ENCODE measurements at places on chromosomes 11 and 22.
A peak's percentile ranks its signal among the peaks of the same experiment; 100 is the strongest.

GRCh38 chr11:122162095-122162494 is 46.1 kb upstream of the BLID start:
- no peak for DNase-seq

GRCh38 chr11:28104984-28105383 is 3.0 kb downstream of the KIF18A start:
- no peak for DNase-seq

- no peak for DNase-seq
These were observed 15.3 kb downstream of the PTPN5 start for GRCh38 chr11:18776324-18776723.

- DNase-seq = no peak
These were observed 172.4 kb upstream of the C11orf87 start for GRCh38 chr11:109249597-109249996.

DNA sequence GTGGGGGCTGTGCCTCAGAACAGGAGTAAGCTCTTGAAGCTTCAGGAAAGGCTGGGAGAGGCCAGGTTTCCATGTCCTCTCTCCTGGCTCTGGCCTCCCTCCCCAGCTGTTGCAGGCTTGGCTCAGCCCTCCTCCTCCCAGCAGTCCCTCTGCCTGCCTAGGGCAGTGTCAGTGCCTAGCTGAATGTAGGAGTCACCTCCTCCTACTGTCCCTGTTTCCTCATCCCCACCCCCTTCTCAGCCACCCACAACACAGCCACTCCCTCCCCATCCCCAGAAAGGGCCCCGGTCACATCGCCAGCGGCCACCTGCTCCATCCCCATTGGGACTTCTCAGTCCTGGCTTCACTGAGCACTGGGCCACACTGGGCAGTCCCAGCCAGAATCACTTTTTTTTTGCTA is 2.9 kb upstream of the FBLN1 start:
- no peak for DNase-seq

DNA sequence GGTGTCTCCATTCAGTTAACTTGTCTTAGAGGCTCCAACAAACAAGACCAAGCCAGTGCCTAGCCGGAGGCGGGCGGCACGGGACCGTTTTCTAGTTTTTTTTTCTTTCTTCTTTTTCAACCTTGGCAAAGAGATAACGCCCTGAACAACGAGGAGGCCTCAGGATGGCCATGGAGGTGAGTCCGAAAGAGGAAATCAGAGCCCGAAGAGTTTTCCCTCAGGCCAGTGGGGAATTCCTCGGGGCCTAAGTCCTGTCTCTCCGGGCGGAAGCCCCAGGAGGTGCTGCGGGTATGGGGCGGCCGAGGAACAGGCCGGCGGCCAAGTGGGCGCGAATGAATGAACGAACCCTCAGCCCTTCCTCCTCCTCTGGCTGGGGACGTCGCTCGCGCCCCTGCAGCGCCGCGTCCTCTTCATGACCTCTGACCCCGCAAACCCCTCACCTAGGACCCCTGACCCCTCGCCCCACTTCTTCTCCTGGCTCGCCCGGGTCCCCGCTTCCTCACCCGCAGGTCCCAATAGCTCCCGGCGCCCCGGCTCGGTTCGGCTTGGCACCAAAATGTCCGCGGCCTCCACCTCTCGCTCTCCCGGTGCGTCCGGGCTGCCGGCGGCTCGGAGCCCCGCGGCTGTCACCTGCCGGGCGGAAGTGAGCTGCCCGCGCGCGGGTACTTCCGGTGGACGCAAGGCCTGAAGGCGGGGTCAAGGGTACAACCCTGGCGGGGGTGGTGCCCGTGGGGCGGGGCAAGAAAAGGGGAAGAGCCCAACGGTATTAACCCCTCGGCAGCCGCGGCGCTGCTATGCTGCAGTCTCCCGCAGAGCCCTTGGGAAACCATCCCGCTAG is at the start of gene AP1B1:
AP1B1 (minus strand) TSS at position 650 of the 838 bp plus-strand sequence. CDS start 21,327 bp downstream, outside the sequence.
- DNase-seq = peak; percentile 67

DNA sequence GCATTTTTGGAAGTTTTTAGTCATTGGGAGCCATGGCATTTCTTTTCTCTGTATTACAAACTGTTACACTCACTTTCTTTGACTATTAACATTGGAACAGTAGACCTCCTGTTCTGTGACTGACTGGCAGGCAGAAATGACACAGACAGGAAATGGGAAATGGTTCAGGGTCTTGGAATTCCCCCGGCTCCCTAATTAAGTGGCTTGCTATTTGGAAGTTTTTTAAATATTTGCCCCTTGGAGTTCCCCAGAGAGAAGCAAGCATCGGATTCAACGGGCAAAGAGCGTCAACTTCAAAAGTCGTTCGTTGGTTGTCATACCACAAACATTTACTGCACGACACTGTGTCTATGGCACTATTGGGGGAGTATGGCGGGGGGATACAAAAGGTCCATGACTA is 1.1 kb upstream of the BIRC2 start:
- no peak for DNase-seq

DNA sequence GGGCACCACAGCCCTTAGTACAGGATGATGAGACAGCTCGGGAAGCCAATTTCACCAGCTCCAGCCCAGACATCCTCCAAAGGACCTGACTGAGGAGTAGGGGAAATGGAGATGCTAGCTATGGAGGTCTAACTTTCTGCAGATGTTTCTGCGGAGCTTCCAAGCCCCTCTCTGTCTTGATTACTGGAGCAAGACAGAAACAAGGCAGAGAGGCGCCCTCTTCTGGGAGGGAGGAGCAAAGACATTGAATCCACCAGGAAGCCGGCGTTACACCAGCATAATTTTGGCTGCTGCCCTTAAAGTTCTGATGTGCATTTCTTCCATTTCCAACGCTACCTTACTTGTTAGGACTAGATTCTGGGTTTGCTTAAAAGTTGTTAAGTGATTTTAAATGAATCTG is 107.3 kb upstream of the HSD17B12 start:
- no peak for DNase-seq

GRCh38 chr22:32473388-32473952 is 1.1 kb upstream of the FBXO7 start:
- DNase-seq = peak; percentile 25

DNA sequence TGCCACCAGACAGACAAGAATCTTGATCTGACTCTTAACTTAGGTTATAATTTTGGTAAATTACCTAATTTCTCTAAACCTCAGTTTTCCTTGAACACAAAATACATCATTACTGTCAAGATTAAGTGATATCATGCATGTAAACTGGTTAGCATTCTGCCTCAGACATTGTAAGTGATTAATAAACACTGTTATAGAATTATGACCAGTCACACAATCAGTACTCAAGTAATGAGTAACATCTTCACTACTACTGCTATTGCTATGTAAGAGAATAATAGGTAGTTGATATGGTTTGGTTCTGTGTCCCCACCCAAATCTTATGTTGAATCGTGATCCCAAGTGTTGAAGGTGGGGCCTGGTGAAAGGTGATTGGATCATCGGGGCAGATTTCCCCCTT is 218.9 kb downstream of the SBF2 start:
- no peak for DNase-seq

DNA sequence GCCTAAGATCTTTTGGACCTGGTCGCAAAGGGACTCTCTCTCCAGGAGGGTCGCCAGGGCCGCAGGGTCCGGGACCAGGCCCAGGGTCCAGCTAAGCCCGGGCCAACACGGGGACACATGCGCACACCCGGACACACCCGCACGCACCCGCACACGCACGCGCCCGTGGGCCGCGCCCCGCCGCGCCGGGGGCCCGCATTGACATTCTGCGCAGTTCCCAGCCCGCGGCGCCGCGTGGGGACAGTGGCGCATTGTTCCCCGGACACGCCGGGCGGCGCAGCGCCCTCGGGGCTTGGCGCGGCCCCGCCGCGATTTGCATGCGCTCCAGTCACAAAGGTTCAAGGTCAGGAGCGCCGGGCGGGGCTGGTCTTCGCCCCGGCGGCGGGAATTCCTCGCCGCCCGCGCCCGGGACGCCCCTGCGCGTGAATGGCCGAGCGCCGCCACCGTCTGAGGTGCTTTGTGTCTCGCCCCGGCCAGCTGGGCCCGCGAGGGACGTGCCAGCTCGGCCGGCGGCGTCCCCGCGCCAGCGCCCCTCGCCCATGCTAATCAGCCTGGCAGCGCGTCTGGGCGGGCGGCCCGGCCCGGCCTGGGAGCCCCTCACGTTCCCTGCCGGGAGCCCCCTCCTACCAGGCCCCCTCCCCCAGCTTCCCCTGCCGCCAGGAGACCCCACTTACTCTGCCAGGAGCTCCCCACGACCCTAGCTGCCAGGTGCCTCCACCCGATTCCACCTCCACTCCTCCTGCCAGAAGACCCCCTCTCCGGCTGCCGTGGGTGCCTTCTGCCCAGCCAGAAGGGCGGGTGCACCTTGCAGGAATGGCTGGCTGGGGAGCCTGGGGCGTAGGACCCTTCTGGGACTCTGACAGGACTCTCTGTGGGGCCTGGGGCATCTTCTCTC is 50.5 kb upstream of the WNT7B start:
- DNase-seq = no peak

- no peak for DNase-seq
These were observed 144.3 kb downstream of the TRPC6 start for GRCh38 chr11:101439488-101439887.

- no peak for DNase-seq
These were observed 1.7 kb downstream of the ANKRD13D start for GRCh38 chr11:67290801-67291200.

DNA sequence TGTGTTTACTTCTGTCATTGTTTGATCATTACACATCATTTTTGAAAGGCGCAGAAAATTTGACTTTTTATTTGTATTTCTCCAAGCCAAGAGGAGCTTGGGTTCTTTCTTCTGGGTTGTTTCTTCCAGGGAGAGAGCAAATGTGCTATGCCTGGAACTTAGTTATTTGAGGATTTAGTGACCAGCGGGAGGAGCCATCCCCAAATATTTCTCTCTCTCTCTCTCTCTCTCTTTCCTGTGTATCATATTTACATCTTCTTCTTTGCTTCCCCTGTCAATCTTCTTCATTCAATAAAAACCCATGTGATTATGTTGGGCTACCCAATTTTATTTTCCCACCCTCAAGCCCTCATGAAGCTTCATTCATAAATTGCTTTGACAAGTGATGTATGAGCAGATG is 534.5 kb downstream of the LRRC4C start:
- DNase-seq = no peak

GRCh38 chr11:56819916-56820315 is 71.4 kb upstream of the OR9G4 start:
- DNase-seq = no peak

- DNase-seq = no peak
These were observed 19.5 kb downstream of the MRGPRD start for GRCh38 chr11:68961245-68961644.

GRCh38 chr11:124415356-124415923 is 9.2 kb downstream of the OR8B4 start:
- DNase-seq = no peak

DNA sequence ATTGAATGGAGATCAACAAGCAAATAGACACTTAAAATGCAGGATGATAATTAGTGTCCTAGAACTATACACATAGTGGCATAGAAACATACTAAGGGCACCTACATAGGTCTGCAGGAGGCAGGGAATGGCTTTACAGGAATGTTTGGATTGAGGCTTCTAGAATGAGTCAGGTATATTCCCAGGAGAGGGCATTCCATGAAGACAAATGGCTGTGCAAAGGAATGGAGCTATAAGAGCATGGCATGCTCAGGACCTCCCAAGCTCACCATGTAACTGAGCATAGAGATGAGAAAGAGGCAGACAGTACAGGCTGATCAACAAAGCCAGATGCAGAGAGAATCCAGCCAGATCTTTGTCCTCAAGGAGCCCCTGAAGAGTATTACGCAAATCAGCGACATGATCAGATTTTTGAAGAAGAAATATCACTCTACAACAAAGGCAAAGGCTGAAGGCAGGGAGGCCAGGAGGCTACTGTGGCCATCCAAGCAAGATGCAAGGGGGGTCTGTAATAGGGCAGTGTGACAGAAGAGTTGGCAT is 211.1 kb upstream of the MTNR1B start:
- no peak for DNase-seq

- no peak for DNase-seq
These were observed 5.8 kb downstream of the MGAT3 start for GRCh38 chr22:39462443-39463221.

DNA sequence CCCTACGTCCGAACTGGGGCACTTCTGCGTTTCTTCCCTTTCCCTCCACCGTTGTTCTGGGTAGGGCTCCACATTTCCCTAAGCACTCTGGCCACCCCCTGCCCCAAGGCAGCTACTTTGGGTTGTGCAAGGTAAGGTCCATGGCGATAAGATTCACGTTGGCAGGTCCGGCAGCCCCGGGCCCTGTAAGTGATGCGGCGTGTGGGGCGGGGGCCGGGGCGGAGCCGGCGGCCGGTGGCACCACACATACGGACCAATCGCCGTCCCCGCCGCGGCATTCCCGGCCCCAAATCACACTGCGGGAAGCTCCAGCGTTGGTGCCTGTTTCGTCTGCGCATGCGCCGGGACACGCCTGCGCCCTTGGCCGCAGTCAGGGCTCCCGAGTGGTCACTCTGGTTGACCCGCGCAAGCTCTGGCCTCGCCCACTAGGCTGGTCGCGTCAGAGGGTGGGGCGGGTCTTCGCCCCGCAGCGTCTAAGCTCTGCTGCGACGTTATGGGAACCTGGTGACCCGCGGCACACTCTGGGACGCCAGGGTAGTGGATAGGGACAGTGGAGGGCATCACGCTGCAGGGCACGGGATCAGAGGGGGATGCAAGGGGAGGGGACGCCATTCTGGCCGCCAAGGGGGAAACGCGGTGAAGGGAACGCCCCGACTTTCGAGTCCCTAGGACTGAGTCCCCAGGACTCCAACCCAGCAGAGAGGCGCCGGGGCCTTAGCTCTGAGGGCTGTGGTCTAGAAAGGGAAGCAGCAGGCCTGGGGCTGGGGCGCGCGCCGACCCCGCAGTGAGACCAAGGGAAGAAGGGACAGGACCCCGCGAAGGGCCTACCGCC is 1.6 kb downstream of the FADS1 start:
- DNase-seq = peak; percentile 89

DNA sequence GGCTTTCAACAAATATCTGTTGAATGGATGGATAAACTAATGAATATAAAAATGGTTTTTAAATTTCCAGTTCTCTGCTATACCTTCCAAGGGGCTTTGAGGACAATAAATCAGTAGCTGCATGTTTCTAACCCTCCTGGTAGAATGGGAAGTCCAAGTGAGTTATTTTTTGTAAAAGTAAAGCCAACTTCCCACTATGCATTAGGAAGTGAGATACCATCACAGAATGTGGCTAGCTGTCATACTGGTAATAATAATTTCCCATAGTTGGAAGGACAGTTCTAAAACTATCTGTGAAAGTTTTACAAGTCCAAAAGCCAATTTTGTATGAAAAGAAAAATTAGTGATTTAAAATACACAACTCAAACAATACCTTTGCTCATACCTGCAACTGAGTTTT is 50.0 kb downstream of the TMEM123 start:
- no peak for DNase-seq

DNA sequence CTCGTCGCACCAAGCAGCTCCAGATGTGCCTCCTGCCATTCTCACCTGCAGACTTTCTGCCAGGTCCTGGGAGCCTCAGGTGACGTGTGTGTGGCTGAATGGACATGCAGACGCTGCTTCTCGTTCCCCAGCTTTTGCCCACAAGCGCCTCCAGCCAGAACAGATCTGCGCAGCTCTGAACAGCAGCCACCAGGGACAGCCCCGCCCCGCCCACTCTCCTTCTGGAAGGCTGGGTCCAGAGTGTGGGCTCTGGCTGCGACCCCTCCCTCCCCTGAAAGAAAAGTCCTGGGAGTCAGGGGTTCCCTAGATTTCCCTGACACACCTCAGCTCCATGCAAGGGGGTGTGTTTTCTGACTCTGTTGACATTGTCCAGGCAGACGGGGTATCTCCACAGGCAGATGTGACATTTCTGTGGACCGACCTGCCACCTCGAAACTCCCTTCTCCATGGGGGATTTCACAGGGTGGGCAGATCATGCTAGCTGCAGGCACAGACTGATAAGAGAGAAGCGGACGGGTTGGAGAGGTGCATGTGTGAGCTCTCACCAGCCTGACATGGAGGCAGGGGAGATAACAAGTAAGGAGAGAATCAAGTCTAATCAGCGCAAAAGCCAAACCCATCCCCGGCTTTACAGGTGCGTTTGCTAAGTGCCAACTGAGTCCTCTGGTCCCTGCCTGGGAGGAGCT is 19.8 kb downstream of the SLCO2B1 start:
- DNase-seq = no peak
